ENCODE measurements at places on chromosomes 1 and 21.

GRCh38 chr1:157195521-157196244, 57.5 kb upstream of the ETV3 start:
- no peak for DNase-seq

- DNase-seq, result no peak
These were observed 2.3 kb upstream of the BACH1 start for GRCh38 chr21:29296446-29296845.

DNA sequence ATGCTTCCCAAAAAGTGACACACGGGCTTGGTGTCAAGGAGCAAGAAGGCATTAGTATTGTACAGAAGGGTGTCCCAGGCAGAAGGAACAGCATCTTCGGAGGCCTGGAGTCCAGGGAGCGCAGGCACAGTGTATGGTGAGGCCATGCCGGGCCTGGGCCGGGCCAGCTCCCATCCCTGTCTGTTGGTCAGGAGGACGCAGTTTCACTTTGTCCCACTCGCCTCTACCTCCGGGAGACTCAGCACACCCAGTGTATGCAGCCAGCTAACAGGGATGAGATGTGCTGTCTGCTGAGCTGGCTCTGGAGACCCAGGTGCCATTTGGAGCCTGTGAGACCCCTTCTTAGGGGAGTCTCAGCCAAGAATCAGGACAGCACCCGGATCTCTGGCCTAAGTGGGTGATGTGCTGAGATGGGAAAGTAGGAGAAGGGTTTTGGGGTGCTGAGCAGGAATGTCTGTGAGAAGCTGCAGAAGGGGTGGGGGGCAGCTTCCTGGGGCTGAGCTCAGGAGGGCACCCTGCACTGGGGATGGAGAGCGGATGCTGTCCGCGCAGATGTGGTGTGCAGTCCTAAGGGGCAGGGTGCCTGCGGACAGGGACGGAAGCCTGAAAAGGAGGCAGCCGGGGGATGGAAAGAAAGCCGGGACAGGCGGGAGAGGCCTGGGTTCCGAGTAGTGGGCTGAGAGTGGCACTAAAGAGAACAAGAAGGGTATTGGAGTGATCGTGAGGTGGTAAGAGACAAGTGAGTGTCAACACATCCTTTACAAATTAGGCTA, 25.7 kb downstream of the DMRTB1 start:
- no peak for DNase-seq

DNA sequence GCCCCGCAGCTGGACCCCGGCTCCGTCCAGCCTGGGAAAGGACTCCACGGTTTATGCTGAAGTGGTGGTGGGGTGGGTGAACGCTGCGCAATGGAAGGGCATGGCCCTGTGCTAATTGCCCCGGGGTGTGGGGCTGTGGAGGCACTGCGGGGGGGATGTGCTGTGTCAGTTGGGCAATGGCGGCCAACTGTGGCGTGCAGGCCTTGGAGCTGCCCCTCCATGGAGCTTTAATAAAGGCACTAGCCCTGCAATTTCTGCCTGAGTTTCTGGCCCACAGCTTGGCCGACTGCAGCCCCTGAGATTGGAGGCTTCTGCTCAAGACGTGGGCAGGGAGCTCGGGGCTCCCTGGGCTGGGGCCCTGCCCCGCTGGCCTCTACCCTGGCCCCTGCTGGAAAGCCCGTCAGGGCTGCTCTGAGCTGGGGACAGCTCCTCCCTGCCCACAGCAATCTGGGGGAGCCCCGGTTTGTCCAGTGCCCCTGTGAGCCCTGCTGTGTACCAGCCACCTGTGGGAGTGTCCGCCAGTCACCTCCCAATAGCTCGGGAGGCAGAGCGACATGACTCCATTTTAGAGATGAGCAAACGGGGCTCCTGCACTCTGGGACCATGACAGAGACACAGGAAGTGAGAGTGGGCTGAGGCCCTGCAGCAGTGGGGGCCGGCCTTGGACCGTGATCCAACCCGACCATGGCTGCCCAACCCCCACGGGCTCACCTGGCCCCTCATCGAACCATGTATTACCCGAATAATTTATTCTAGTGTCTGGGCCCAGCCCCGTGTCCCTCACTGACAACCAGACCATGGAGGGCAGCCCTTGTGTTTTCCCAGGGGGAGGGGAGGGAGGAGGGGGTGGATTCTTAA, 8.7 kb upstream of the TNFRSF14 start:
- no peak for DNase-seq

DNA sequence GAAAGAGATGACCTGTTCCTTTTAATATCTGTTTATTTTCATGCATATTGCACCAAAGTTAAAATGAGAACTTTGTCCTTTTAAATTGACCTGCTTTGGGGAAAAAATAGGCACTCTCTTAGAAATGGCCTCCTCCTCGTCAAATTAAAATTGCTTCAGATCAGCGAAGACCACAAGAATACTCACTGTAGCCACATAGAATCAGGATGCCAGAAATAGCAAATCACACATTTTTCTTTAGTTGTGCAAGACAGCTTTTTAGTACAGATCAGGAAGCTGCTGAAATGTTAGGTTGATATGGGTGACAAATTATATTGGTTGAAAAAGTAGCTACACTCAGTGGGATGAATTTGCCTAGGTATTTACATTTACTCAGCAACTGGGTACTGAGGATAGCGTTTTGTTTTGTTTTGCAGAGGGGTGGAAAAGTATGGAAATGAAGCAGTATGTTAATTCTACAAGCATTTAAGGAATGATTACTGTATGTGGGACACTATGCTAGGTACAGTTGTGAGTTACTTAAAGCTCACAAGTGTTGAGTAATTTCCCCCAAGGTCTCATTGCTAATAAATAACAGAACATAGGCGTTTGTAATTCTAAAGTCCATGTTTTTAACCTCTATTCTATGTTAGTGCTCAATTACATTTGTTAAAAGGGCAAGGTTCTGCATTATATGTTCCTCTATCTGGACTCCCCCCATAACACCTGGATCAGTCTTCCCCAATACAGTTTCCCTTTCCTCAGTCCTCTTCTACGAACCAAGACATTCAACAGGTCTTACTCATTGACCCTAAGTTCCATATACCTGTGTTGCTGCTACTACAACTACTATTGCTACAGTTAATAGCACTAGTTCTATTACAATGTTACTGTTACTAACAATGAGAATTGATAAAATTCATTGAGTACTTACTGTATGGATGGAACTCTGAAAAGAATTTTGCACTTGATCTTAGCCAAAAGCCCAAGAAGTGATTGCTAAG, 99.4 kb upstream of the S1PR1 start:
- DNase-seq, result no peak

DNA sequence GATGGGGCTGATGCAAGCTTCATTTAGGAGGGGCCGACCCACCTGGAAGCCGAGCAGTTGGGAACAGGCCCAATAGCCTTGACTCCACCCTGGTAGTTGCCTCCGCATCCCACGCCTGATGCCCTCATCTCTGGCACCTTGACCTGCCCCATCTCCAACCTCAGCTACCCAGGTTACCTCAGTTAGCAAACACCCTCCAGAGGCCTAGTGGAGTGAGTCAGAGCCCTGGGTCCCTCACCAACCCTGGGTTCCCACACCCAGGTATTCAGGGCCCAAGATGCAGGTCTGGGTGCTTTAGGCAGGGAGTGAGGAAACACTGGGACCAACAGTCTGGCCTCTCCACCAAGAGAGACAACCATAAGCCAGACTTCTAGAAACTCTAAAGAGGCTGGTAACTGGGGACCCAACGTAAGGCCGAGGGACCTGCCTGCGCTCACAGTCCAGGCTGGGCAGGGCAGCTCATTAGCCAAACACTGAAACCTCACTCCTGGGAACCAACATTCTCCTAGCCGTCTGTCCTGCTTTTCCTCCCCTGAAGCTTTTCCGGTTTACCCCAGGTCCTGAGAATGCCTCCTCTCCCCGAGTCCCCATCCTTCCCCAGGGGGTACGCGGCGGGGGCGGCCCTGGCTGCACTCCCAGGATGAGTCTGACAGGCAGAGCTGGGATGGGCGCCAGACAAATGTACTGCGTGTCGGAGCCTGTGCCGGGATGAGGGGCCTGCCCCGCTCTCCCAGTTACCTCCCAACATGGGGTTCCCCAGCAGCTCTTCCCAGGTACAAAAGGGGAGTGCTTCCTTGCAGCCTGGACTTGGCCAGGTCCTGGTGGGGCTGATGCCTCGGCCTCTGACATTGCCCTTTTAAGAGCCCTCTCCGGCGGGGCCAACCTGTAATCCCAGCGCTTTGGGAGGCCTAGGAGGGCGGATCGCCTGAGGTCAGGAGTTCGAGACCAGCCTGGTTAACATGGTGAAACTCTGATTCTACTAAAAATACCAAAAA, 8.9 kb upstream of the CELSR2 start:
- no peak for DNase-seq

GRCh38 chr1:209900734-209901133, 37.3 kb upstream of the SYT14 start:
- no peak for DNase-seq

GRCh38 chr1:15764269-15764764, 5.7 kb downstream of the FBLIM1 start:
- DNase-seq, result no peak

GRCh38 chr21:27825035-27825434, 858.1 kb upstream of the ADAMTS5 start:
- no peak for DNase-seq

GRCh38 chr1:155179112-155180031, 5.7 kb downstream of the TRIM46 start:
- no peak for DNase-seq

GRCh38 chr1:111770916-111771315, 15.2 kb downstream of the DDX20 start:
- DNase-seq, result no peak

- DNase-seq, result no peak
These were observed 29.9 kb downstream of the POFUT2 start for GRCh38 chr21:45257673-45258341.

- DNase-seq, result no peak
These were observed 65.7 kb upstream of the SYT6 start for GRCh38 chr1:114219172-114219868.

DNA sequence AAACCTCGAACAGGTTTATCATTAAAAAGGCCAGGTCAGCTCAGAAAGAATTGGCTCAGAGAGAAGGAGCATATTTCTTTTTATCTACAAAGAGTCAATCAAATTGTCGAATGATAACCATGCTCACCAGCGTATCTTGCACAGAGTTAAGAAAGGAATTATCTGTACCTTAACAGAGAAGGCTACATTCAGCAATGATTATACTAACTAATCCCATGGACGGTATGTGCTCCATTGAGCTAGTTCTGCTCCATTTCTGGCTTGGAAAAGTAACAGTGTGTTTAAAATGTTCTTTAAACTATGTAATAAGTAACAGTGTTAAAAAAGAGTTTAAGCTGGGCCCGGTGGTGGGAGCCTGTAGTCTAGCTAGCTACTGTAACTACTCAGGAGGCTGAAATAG, 4.2 kb downstream of the UBR4 start:
- no peak for DNase-seq

GRCh38 chr1:32151319-32151787, 28.1 kb upstream of the TXLNA start:
- no peak for DNase-seq

DNA sequence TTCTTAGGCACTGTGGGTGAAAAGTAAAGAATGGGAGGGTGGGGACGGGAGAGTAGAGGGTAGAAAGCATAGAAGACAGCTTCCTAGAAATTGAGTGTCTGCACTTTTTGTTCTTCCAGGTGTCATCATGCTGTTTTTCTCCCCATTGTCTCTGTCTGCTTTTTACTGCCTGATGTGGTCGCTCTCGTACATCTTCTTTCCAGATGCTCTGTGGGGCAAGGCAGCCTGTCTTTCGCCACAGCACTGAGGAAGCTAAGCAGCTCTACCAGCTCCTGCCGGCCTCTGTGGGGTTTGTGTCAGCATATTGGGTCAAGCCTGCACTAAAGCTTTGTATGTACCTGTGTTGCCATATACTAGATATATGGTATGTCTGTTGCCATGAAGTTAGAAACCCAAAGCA, 13.2 kb downstream of the TMEM269 start:
- no peak for DNase-seq

GRCh38 chr1:25805863-25806225, 5.9 kb downstream of the SELENON start:
- DNase-seq, result no peak

DNA sequence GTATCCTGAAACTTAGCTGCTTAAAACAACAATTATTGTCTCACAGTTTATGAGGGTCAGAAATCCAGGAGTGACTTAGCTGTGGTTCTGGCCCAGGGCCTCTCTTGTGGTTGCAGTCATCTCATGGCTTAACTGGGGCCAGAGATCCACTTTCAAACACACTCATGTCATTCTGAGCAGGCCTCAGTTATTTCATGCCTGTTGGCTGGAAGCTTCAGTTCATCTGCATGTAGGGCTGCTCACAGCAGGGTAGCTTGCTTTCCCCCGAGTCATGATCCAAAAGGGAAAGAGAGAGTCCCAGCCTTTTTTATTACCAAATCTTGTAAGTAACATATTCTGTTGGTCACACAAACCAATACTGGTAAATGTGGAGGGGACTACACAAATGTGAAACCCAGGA, 96.6 kb upstream of the B3GALT2 start:
- DNase-seq, result no peak

GRCh38 chr1:204268101-204268500, 54.3 kb upstream of the GOLT1A start:
- no peak for DNase-seq

DNA sequence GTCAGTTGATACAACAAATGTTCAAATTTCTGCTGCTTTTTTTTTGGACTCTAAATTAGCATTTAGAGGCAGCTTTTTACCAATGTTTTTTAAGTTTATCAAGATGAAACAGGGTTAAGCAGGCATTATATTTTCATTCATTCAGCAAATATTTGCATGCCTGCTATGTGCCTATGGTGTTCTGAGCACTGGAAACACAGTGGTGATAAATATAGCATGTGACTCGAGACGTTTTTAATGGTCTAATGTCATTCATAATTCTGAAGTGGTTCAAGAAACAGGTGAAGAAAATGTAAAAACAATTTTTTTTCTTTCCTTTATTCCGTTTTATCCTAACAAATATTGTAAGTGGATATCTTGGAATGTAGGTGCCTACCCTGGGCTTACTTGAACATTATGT, 26.8 kb downstream of the NEK7 start:
- no peak for DNase-seq

GRCh38 chr1:96236156-96236739, 485.3 kb upstream of the PTBP2 start:
- DNase-seq, result no peak

DNA sequence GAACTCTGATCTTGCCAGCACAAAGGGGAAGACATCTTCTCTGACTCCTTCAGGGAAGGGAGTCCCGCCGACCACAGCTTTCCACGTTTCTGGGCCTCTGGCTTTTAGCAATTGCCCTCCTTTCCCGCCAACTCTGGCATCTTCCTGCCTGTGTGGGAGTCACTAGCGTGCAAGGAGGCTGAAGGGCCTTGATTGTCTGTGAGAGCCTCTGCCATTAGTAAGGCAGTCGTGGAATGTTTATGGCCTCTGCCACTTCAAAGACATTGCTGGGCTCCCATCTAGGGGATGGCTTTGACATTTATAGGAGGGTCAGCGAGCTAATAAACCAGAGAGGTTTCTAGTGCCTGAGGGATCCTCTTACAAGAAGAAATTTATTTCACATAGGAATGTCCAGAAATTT, 14.3 kb upstream of the PROK1 start:
- DNase-seq, result no peak

GRCh38 chr1:234562334-234562733, 47.6 kb downstream of the IRF2BP2 start:
- no peak for DNase-seq

Data from stimulated activated CD8-positive, alpha-beta memory T cell treated with anti-CD3 and anti-CD28 coated beads, Interleukin-2, amount 100 ng/mL, for 1 hour (primary cell).